ENCODE measurements at places on chromosomes 3 and 15.

GRCh38 chr3:152910211-152910610 lies 75.3 kb downstream of the P2RY1 start:
- no peak for DNase-seq

DNA sequence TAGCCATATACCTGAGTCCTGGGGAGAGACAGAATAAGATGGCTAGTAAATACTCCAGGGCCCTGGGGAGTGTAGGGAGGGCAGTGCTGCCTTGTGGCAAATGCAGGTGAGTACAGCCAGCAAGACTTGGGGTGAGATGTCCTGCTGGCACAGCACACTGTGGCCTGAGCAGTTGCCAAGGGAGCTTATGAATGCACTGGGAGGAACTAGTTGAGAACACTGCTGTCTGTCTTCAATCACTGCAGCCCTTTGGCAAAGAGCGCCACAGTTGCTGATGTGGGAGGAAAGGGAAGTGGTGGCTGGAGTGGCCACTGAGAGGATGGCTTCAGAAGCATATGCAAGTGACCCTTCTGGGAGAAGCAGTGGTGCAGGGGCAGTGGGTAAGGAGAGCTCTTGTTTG lies 264.6 kb downstream of the RORA start:
- no peak for DNase-seq

DNA sequence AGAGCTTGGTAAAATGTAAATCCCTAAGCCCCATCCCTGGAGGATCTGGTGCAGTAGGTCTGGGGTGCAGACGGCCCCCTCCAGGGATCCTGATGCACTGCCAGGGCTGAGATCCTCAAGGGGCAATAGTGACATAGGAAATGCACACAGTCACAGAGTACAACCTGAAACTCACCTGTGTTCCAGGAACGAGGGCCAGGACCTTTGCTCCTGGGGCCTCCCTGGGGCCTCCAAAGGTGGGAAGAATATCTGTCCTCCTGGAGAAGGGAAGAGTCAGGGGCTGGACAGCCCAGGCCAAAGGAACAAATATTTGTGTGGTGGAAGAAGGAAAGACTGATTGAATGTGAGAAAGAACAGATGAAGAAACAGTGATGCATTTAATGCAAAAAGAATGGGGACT lies 9.5 kb downstream of the SSUH2 start:
- DNase-seq = no peak

DNA sequence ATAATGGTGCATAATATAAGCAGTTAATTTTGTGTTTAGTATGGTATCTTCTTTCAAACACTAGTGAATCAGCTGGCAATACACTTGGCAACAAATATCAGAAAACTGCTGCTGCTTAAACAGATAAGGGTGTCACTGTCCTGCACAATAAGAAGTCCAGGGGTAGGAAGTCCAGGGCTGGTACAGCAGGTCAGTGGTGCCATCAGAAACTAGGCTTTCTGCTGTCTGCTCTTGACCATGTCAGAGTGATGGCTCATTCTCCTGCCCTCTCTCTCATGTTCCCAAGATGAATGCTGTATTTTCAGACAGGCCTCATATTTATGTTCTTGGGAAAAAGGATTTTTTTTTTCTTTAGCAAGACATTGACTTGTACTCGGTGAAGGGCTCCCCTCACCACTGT lies 9.2 kb upstream of the GRK7 start:
- no peak for DNase-seq

GRCh38 chr3:166810741-166811445 lies 569.2 kb downstream of the ZBBX start:
- DNase-seq = no peak

GRCh38 chr15:58678683-58679082 lies 70.8 kb downstream of the ADAM10 start:
- DNase-seq = no peak

- no peak for DNase-seq
These were observed 6.2 kb upstream of the ZNF619 start for GRCh38 chr3:40470701-40471100.

GRCh38 chr3:152511904-152512303 lies 243.2 kb downstream of the MBNL1 start:
- DNase-seq = no peak

GRCh38 chr3:115448851-115449250 lies 174.5 kb upstream of the GAP43 start:
- DNase-seq = no peak

- DNase-seq = no peak
These were observed 115.9 kb downstream of the NEK11 start for GRCh38 chr3:131142580-131142979.

DNA sequence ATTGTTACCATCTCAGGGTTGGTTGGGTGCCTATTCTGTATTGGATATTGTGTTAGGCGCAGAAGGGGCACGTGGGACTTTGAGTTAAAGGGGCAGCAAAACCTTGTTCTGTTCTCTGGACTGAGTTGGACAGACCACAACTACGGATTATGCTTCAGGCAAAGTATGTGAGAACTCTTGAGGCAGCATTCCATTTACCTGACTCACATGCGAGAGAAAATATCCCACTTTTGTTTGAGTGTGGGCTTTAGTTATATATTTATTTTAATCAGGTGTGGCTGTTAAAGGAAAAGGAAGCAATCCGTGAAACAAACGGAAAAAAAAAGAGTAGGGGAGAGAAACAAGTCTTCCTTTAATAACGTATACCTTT lies 627 bp upstream of the PLS1 start:
- DNase-seq = peak; percentile 65

DNA sequence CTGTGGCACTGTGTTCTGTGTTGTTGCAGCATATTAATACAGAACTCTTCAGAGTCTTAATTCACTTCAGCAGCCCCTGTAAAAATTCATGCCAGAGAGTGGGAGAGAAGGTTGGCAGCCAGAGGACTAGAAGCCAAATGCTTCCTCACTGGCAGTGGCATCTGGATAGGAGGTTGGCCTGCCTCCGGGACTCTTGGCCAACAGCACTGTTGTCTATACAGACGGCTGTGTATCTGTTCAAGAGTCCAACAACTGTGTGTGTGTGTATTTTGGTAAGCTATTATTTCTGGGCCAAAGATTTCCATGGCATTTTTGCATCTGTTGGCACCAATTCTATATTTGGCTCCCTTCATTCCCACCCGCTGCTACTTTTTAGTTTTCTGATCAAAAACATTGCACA lies 156.0 kb upstream of the SOX2 start:
- no peak for DNase-seq

DNA sequence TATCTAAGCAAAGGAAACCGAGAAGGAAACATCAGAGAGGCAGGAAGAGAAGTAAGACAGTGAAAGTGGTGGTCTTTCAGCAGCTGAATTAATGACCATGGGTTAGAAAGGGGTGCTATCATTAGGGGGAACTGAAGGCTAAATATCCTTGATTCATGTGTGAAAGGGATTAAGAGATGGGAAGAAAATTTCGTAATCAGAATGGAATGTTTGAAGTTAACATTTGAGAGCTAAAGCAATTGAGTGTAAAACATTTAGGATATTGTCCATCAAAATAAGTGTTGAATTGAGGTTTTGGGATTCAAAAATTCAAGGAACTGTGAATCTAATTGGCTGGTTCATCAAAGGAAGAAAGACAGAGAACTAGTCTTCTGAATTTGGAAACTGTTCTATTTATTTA lies 4.1 kb upstream of the ECT2 start:
- DNase-seq = peak; percentile 54

DNA sequence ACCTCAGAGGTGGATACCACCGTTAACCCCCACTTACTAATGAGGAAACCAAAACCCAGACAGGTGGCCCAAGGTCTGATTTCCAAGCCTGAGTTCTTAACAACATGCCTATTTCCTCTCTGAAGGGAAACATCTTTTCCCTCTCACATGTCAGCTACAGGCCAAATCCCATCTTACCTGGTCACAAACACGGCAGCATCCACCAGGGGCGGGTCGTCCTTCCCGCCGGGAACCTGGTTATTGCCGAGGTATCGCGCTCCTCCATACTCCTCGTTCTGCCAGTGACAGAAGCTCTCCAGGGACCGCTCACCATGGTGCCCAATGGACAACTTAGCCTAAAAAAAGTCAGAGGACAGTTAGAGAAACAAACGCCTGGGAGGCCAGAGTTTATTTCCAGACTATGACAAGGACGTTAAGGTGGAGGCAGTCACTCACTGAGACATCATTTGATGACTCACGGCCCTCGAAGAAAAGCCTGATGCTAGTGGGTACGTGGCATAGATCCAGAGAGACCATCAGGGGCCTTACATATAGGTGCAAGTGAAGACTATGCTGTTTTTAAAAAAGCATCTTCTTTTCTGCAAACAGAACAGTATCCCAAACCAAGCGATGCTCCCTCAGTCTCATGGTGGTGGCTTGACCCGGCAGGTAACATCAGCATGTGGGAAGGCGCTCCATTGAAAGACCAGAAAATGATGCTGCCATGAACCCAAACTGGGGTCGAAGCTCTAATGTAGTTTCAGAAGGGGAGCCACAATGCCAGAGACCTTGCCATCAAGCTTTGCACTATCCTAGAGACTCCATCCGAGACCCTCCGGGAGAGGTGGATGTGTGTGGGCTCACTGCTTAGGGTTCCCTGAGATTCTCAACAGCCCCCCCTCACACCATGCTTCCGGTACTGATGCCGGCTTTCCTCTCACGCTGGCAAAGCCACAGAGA lies 80.2 kb downstream of the ADAMTS17 start:
- DNase-seq = no peak

- DNase-seq = no peak
These were observed 46.5 kb downstream of the GUCA1C start for GRCh38 chr3:108907194-108907593.

DNA sequence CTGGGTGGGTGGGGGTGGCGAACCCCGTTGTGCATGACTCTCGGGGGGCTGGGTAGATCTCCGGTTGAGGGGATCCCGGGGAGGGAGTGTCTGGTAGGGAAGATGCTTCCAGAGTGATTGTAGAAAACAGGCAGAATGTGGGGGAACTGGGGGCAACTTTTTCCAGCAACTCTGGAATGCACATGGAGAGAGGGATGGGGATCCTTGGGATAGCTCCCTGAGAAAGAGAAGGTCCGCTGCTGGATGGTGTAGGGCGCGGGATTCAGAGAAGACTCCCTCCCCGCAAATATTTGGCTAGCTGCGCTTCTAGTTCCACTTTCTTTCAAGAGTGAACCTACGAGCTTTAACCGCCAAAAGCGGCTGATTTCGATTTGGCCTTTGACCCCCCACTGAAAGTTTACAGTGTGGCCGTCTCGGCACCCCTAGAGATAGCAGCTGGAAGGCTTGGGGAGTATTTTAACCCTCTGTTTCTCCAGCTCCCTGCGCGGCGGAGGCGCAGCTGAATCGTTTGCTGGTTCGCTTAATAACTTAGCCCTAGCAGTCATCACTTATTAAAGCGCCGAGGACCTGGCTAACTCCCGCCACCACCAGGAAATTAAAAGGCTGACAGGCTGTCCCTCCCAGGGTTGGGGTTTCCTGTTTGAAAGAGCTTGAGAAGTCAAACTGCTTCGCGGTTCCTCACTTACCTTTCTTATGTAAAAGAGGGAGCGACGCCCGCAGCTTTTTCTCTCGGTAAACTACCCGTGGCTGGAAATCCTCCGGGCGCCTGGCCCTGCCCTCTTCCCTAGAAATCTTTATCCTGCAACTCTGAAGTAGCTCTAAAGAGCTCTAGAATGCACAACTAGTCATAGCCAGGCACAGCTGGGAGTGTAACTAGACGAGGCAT lies 1.2 kb downstream of the PHLDB2 start:
- DNase-seq = peak; percentile 89

GRCh38 chr15:70761046-70761445 lies 2.3 kb downstream of the UACA start:
- no peak for DNase-seq

GRCh38 chr15:88894819-88895767 lies at the start of gene HAPLN3:
TSS of gene HAPLN3 (minus strand) at chr15:88895544. CDS start at chr15:88887298, 8,246 bp downstream.
- peak; percentile 29 for DNase-seq

GRCh38 chr3:120608506-120608905 lies 12.4 kb downstream of the NDUFB4 start:
- DNase-seq = no peak

DNA sequence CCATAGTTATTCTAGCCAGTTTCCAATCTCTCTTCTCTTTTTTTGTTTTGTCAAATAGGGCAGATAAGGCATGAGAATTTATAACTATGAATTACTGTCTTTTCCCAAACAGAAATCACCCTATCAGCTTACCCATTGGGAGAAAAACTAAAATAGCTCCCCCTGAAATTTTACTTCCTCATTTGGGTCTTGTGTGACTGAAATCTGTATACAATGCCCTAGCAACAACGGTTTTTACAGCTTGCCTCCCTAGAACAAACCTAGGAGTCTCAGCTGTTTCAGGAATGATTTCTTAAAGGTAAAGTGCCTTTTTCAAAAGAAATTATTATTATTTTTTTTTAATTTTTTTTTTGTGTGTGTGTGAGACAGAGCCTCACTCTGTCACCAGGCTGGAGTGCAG lies 56.8 kb downstream of the CD86 start:
- no peak for DNase-seq

- DNase-seq = no peak
These were observed 48.9 kb downstream of the PTH1R start for GRCh38 chr3:46926447-46926846.

- no peak for DNase-seq
These were observed 166.5 kb downstream of the USP13 start for GRCh38 chr3:179819379-179819778.

GRCh38 chr15:80274996-80275395 lies 23.0 kb upstream of the CTXND1 start:
- no peak for DNase-seq
